ENCODE measurements at places on chromosomes 3 and 15.

DNA sequence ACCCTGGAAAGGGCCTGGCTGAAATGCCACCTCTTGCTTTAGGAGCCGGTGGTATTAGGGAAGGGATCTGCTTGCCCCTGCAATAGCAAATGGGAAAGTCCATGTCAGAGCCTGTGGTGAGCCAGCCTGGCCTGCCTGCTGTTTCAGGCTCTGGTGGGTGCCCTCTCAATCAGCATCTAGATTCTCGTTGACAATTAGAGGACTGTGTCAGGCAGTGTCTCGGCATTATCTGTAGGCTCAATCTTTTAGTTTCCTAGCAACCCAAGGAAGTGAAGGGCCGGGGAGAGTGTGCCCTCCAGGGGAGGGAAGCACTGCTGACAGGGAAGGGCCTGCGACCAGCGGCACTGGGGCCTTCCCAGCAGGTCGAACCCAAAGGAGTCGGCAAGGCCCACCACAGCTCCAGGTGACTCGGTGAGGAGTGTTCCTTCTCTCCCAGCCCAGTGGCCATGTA is 42.1 kb downstream of the TLE3 start:
- DNase-seq = no peak

- no peak for DNase-seq
Observed at GRCh38 chr3:175222356-175222755, 363.2 kb downstream of the NAALADL2 start.

- no peak for DNase-seq
Observed at GRCh38 chr3:174356596-174356995, 502.5 kb upstream of the NAALADL2 start.

DNA sequence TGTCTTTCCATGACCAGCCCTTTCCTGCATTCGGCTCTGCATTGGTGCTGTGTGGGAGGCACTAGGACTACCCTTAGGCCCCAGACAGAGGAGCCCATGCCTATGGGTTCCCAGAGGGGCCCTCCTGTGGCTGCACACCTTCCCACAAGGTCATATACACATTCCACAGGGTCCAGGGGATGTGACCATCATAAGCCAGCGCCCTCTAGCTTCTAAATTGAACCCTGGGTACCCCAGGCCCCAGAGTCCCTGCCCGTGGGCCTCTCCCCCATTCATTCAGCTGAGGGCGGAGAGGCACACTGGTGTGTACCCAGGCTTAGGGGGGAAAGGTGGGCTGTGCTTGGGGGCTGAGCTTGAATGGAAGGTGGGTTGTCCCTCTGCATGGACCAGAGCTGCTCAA is 10.2 kb upstream of the SLC6A6 start:
- no peak for DNase-seq
